ENCODE measurements at places on chromosomes 4 and X. TPM values are rescaled to one million over a fixed set of nuclear protein-coding genes. Genes with fewer than 3 reads are reported as not detected.

FHL1 gene
- 55.8 TPM for polyA plus RNA-seq

CPZ gene
- polyA plus RNA-seq: 19.0 TPM

PRR27 gene
- not detected for polyA plus RNA-seq

ABCG2 gene
- polyA plus RNA-seq: 0.05 TPM

JCHAIN gene
- 4.9 TPM for polyA plus RNA-seq

PRSS48 gene
- not detected for polyA plus RNA-seq

GYPA gene
- not detected for polyA plus RNA-seq

MTTP gene
- polyA plus RNA-seq: not detected

PDE6B gene
- polyA plus RNA-seq: not detected

GAK gene
- 38.0 TPM for polyA plus RNA-seq

CT47B1 gene
- not detected for polyA plus RNA-seq

TRIM61 gene
- not detected for polyA plus RNA-seq

PCDH10 gene
- polyA plus RNA-seq: 0.08 TPM

ODAPH gene
- not detected for polyA plus RNA-seq

FSTL5 gene
- not detected for polyA plus RNA-seq

ZNF157 gene
- not detected for polyA plus RNA-seq

SPANXA1 gene
- polyA plus RNA-seq: not detected

SLC7A11 gene
- 19.6 TPM for polyA plus RNA-seq

EREG gene
- polyA plus RNA-seq: 1.6 TPM

PPEF2 gene
- polyA plus RNA-seq: not detected

SLC9B1 gene
- 0.19 TPM for polyA plus RNA-seq

TEX13C gene
- polyA plus RNA-seq: not detected

FRMD7 gene
- polyA plus RNA-seq: not detected

MAPK10 gene
- polyA plus RNA-seq: 0.73 TPM

MAGEA9B gene
- polyA plus RNA-seq: not detected

Measured in GM23248 (cell line).